MCF 10A (cell line): ENCODE measurements at places on chromosomes 2 and 18.
A peak's percentile ranks its signal among the peaks of the same experiment; 100 is the strongest.

- no peak for DNase-seq
Observed at GRCh38 chr18:7133181-7133580, 15.6 kb upstream of the LAMA1 start.

- DNase-seq, result peak; percentile 63
Observed at GRCh38 chr18:46071653-46072375, at the start of gene PSTPIP2. Gene PSTPIP2 (minus strand): TSS chr18:46072260. CDS start chr18:46072188, 72 bp downstream.

DNA sequence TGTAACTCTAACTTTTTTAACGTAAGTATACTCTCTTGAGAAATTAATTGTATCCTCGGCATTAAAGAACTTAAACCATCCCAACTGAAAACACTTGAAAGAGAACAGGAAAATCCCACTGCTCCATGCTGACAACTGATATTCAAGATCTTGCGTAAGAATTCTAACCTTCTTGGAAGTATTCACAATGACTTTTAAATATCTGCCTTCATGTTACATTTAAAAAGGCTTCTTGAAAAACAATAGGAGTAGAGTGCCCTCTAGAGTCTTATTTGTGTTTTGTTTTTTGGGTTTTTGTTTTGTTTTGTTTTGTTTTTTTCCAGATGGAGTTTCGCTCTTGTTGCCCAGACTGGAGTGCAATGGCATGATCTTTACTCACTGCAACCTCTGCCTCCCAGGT lies 65.4 kb upstream of the DNAJC10 start:
- DNase-seq, result peak; percentile 66

DNA sequence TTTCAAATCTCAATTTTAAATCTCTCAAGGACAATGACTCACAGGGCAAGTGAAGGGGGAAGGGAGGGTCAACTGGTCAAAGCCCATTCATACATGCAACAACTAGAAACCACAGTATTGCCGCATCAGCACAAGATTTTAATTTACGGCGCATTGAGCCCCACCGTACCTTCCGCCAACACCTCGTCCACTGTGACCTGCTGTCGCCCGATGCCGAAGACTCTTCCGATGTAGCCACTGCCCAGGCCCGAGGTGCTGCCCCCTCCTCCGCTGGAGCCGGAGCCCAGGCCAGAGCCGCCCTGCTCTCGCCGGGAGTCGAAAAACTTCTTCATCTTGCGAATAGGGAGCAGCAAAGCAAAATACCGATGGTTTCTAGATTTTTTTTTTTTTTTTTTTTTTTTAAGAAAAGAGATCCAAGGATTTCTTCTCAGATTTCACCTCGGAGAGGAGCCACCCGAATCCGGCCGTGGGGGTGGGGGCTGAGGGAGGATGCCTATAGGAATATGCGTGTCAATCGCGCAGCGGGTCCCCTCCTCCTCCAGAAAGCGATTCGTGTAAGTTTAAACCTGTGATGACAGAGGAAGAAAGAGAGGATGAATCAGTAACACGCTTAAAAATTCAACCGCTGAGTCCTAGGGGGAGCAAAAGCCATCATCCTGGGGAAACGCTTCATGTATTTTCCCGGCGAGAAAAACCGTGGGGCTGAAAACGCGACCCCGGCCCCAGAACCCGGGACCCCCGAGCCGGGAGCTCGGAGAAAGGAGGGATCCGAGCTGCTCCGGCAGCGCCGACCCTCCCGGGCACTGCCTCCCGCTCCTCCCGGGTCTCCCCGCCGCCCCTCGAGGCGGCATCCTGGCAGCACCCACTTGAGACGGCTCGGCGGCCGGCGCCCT lies 584 bp downstream of the AAK1 start:
- DNase-seq, result peak; percentile 76

DNA sequence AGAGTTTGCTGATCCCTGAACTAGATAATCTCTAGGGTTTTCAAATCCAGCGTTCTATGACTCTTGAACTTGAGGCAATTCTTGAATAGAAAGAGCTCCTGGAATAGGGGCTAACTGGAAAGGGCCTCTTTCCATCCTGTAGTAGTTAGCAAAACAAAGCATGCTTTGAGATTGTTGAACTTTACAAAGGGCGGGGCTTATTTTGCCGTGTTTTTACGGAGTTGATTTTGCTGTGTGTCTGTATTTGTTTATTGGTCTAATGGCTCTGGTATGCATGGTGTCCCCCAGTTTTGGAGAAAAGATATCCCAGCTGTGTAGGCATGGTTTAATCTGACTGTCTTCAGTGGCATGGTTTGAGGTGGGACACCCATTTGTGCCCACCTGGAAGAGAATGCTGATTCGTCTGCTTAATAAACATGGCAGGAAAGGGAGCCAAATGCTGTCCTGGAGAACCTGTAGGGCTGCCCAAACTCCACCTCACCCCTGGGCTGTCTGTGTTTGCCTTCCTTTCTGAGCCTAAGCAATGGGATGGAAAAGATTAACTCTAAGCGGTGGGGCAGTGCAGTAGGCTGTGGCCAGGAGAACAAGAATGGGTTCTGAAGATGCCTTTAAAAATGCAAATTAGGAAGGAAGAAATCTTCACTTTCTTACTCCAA lies 74.1 kb upstream of the FOSL2 start:
- no peak for DNase-seq

GRCh38 chr2:184137955-184138354 lies 460.4 kb upstream of the ZNF804A start:
- no peak for DNase-seq

DNA sequence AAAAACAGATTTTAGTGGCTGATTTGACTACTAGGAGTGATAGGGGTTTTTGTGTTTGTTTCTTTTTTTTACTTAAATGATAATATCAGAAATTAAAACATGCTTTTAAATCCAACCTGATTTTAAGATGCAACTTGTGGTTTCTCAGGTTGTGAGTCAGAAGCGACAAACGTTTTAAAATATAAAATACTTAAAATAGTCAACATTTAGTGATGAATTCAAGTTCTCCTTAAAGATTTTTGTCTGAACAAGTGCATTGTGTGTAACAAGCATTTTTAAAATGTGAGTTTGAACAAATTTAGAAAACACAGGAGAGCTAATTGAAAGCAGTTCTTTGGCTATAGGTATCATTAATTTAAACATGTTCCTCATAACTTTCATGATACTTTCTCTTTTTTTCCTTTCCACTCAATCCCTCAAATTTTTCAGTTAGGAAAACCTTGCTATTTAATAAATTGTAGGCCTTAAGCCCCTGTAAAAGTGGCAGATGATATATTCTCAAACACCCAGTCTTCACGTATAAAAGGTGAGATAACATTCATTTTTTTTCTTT lies 3.6 kb downstream of the TBR1 start:
- no peak for DNase-seq

DNA sequence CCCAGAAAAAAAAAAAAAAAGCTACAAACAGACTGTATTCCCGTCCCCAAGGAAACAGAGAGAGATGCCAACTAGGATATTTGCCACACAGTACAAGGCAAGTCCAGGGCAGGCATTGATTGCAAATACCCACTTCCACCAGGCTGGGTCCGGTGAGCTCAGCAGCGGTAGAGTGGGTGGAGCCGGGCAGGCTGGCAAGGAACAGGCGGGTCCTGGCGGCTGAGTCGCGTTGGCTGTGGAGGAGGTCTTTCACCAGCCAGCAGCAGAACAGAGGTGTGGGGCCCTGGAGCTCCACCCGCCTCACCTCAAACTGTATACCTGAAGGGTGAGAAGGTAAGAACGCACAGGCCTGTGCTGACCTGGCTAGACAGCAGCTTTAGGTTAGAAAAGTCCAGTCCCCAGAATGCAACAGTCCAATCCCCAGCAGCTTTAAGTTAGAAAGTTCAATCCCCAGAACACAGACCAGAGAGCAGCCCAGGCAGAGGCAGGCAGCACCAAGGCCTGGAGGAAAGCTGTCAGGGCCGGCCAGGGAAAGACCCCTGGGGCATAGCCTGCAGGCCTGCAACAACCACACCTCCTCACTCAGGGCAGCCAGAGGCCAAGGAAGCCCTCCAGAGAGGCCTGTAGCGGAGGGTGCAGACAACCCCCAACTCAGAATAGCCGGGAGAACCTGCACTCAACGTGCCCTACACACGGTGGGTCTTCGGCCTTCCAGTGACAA lies 21.9 kb upstream of the MTERF4 start:
- DNase-seq, result peak; percentile 11

GRCh38 chr2:66696886-66697285 lies 262.0 kb downstream of the MEIS1 start:
- no peak for DNase-seq

GRCh38 chr2:99776206-99776905 lies 286.5 kb upstream of the REV1 start:
- no peak for DNase-seq

GRCh38 chr2:156064540-156064939 lies 268.0 kb downstream of the NR4A2 start:
- no peak for DNase-seq

GRCh38 chr2:128980475-128980874 lies 661.8 kb upstream of the HS6ST1 start:
- DNase-seq, result no peak

DNA sequence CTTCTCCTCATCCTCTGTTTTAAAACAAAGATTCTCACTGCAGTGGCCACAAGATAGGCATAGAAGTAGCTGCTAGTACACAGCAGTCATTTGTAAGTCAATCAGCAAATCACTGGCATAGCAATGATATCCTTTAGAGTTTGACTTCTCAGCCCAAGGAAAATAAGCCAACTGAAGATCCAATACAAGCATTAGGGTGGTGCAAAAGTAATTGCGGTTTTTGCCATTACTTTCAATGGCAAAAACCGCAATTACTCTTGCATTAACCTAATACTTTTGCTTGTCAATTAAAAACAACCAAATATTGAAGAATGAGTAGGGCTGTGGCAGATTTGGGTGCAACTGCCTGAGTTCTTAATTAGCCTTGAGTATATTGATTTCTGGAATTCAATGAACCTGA lies 2.8 kb downstream of the G6PC2 start:
- no peak for DNase-seq

- DNase-seq, result no peak
Observed at GRCh38 chr2:172093416-172094293, 8.3 kb downstream of the DLX1 start.

DNA sequence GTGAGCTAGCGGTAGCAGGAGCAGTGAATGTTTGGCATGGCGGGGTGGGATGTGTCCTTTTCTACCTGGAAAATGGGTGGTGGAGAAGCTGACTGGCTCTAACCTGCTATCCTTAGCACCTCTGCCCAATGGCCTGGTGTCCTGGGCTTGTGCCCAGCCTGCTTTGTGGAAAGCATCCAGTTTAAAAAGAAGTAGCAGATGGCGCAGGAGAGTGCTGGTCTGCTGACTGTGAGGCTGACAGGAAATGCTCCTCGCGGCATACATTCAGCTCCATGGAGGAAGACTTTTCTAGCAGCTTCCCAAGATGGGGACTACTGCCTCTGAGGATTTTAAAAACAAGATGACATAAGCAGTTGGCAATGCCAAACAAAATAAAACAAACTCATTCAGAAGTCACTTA lies 56.2 kb upstream of the LYPD6B start:
- no peak for DNase-seq

DNA sequence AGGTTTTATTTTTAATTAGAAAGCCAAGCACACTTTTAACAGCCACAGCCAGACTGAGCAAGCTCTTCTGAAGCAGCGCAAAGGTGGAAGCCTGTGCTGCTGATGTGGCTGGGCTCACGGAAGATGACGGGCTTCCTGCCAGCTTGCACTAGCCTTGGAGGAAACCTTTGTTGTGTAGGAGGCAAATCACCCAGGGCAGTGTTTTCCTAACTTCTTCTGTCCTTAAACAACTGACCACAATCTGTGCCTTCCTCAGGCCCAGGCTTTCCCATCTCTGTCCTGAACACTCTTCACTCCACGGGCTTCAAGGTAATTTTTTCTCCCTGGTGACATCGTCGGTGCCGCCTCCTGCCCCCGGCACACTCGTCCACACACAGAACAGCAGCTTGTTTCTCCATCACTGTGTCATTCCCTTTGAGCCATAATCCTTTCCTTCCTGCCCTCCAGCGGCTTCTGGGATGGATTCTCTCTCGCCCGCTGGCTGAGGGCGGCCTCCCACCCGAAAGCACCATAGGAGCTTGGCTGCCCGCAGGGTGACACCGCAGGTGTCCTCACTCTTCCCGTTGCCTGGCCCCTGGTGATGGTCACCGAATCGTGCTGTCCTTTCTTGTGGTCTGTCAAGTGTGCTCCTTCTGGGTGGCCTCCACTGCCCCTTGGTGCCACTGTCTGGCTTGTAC lies 31.1 kb upstream of the INHBB start:
- DNase-seq, result no peak
